ENCODE measurements at places on chromosomes 2 and 18.
A peak's percentile ranks its signal among the peaks of the same experiment; 100 is the strongest.

GRCh38 chr2:241801611-241802420 lies 7.2 kb upstream of the NEU4 start:
- DNase-seq = peak; percentile 32

GRCh38 chr2:226649871-226650660 lies 149.6 kb downstream of the IRS1 start:
- peak; percentile 55 for DNase-seq

DNA sequence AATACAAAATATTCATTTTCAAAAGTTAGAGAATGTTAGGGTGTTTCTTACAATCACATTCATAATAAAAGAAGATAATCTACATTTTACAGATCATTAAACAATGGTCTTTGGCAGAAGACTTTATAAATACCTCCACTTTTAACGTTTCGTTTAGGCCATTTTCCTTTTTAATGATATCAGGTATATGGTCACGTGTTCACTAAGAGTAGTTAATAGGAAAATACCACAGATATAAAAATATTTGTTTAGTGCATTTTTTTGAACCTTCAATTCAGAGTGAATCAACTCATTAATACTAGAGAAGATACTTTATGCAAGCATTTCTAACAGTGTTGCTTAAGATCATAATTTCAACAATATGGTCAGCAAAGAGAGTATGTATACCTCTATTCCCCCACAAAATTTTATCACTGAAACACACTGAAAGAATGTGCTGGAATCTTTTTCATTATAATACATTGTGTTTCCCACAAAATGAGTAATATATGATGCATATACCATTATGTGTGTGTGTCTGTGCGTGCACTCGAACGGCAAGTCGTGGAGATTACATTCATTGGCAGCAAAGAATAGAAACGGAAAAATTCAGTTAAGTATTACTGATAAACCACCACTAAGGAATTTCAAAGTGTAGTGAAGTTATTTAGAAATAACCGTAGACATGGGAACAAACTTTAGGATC lies 319.9 kb upstream of the THUMPD2 start:
- DNase-seq = no peak

DNA sequence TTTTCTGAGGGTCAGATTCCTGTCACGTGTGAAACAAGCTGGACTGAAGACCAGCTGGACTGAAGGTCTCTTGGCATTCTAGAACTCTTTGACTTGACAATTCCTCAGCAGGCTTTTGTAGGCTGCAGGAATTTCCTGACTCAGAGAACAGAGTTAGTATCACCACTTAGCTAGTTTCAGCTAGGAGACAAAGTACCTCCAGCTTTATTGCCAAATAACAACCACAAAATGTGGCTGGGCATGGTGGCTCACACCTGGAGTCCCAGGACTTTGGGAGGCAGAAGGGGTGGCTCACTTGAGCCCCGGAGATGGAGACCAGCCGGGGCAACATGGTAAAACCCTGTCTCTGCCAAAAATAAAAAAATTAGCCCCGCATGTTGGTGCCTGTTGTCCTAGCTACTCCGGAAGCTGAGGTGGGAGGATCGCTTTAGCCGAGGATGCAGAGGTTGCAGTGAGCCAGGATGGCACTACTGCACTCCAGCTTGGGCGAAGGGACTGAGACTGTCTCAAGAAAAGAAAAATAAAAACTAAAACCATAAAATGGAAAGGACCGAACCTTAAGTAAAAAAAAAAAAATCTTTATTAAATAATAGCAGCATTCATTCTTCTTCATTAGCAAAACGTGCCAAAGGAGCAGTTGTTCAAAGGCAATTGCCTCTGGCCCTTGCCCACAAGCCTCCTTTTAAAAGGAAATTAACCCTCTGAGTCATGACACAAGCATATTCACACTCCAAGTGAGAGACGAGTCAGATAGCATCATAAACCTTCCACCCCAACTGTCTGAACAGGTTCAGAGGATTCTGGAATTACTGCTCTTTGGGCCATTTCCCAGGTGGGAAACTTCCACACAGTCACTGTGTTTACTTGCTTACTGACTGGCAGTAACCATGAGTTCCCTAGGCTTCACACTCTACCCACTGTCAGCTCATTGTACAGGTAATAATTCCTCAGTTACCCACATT lies 88.9 kb downstream of the MYL12B start:
- no peak for DNase-seq

GRCh38 chr2:190599073-190599472 lies 49.8 kb upstream of the NAB1 start:
- no peak for DNase-seq

DNA sequence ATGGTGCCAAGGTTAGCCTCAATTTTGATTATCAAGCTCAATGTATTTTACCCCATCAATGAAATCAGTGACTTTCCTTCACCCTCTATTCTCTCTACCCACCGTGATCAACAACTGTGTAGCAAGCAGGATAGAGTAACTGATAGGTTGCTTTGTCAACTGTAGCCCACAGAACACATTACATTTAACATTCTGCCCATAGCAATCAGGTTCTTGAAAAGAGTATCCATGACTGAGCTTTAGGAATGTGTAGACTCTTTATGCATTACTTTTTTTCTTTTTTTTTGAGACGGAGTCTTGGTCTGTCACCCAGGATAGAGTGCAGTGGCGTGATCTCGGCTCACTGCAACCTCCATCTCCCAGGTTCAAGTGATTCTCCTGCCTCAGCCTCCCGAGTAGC lies 19.8 kb upstream of the VWA3B start:
- no peak for DNase-seq

GRCh38 chr2:42754021-42754775 lies 9.7 kb downstream of the OXER1 start:
- DNase-seq = no peak

DNA sequence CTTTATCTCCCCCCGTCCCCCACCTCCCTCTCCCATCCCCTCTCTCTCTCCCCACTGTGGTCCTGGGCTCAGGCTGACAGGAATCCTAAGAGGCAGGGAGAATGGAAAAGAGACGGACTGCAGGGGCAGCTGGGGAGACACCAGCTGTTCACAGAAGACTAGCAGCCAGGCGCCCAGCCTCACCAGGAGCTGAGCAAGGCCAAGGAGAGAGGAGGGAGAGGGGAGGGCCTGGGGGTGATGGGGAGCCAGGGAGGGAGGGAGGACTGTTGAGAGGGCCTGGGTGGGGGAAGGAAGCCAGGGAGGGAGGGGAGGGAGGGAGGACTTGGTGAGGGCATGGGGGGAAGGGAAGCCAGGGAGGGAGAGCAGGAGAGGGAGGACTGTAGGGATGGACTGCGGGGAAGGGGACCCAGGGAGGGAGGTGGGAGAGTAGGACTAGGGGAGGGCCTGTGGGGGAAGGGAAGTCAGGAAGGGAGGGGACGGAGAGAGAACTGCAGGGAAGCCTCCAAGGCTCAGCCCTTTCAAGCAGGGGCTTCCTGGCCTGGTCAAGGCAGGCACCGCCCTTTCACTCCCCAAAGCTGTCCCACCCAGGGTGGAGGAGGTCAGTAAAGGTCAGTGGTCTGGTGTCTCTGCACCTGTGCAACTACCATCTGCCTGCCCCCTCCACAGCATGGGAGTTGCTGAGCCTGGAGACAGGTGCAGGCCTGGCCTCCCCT lies 517.7 kb upstream of the MYT1L start:
- DNase-seq = no peak

DNA sequence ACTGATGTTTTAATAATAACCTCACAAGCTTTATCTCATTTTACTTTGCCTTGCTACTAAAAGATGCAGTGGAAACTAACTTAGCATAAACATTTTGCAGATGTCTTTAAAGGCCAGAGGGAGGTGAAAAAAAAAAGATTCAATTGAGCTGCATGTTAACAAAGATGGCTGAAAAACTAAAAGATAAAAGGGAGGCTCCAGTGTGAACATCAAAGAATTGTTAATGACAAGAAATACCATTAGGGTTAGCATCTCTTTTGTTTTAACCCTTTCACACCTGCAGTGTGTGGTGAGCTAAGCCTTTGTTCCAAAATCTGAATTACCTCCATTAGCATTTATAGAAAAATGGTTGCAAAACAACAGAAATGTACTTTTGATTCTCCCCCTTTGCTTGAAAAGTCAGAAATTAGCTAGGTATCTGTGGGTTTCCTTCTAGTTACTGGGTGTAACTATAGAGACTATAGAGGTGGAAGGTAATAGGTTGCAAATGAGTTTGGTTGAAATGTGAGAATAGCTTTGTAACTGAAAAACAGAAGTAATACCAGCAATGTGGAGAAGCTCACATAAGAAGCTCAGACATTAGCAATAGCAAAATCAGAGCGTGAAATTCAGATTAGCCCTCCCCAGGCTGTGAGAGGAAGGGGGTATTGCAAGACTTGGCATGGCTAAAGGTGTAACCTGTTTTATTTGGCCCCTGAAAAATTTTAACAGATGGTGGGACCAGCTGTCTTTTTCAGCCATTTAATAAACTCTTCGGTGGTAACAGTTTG lies 34.8 kb upstream of the SP5 start:
- DNase-seq = no peak

DNA sequence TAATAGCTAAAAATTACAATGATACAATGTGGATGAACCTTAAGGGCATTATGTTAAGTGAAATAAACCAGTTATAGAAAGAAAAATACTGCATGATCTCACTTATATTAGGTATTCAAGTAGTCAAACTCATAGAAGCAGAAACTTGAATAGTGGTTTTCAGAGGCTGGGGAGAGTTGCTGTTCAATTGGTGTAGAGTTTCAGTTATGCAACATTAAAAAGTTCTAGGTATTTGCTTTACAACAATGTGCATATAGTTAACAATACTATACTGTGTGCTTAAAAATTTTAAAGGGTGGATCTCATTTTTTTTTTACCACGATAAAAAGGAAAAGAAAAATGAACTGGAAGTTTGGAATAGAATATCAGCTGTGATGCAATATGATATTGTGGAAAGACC lies 479.1 kb downstream of the SPAG16 start:
- no peak for DNase-seq

DNA sequence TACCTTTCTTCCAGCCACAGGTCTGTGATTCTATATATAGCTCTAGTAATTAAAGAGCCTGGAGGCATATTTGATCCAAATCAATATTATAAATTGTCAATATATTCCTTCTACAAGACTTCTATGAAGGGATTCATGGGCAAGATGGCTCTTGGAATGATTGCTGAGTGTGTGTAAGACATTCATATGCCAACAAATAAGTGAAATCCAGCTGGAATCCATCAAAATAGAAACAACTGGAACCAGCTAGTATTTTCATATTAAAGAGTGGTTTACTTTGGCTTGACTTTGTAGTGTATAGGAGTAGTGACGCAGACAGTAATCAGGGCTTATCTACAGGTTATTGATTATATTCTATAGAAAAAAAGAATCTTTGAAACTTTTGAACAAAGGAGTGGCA lies 83.4 kb downstream of the CALCRL start:
- DNase-seq = no peak

- DNase-seq = no peak
Measured at GRCh38 chr2:117763804-117764203, 50.7 kb upstream of the DDX18 start.

GRCh38 chr2:217842017-217842416 lies 160.8 kb downstream of the TNS1 start:
- DNase-seq = no peak

DNA sequence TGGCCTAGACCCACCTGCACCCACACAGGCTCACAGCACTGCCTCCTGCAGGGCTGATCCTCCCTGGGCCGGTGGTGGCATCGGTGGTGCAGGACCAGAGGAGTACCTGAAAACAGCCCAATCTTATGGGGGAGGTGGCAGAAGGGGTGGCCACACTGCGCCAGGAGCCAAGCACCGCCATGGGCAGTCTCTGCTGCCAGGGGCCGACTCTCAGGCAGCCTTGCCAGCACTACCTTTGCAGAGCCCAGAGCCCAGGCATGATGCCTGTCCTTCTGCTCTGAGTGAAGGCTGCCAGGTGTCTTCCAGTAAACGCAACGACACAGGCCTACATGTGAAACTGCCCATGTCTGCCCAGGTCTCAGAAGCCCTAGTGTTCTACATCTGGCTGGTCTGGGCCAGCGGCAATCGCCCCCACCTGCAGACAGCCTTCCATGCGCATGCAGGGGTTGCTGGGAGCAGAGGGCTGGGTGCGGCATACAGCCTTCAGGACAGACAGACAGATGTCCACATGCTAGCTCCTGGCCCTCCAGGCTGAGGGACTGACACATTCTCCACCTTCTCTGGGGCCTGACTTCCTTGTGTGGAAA lies 6.8 kb downstream of the HS6ST1 start:
- peak; percentile 28 for DNase-seq

DNA sequence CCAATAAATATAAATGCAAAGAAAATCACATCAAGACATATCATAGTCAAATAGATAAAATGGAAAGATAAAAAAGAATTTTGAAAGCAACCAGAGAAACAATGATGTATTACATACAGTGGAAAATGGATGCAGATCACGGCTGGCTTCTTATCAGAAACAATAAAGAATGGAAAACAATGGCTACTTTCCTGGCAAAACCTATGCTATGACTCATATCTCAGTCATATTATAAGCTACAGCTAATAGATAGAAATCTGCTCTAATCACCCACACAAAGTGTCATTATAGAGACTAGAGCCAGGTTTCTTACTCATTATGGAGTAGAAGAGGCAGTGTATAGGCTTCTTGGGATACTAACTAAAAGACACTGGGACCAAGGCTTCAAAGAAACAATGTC lies 93.5 kb upstream of the TACR1 start:
- DNase-seq = no peak

GRCh38 chr18:6836331-6836730 lies 106.8 kb downstream of the ARHGAP28 start:
- no peak for DNase-seq

GRCh38 chr2:59425247-59425646 lies 1128.2 kb downstream of the BCL11A start:
- no peak for DNase-seq

DNA sequence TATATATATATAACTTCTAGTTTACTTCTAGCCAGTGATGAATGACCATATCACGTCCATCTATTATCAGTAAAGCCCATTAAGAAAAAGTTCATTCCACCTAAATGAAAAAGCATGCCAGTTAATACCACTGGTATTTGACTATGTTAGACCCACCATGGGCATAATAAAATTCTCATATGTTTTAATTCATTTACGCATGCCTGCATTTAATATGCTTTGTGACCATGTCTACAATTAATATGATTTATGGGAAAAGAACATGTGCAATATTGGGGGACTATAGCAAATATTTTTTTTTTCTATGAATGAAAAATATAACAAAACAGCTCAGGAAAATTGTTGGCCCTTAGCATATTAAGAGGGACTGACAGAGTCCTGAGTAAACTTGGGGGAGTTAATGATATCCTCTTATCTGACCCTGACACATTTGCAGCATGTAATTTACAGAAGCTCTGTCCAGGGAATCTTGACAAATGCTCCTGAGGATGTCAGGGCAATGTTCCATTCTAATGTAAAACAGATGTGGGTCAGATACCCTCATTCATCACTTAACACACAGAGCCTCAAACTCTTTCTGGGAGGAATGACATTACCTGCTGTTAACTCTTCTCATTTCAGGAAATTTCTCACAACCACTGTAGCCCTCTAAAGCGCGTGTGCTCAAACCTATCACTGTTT lies 90.6 kb downstream of the PAX3 start:
- DNase-seq = no peak

DNA sequence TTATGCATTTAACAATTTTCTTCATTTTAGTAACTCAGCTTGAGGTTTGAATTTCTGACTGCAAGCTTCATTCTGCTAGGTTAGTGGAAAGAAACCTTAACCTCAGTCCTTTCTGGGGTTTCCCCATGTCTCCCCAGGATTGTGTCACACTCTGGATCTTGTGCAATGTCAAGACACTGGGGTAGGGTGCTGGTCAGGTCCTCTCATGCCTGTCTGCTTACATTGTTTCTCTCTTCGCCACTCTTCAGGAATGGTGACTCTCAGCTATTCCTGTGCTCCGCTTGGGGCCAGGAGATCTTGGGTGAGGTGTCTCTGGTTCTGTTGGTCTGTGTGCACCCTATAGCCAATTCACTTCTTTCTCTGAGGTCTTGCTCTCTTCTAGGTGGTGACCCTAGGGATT lies 23.9 kb downstream of the CTLA4 start:
- DNase-seq = no peak
